ENCODE measurements at places on chromosomes 12 and 14. TPM values are rescaled to one million over a fixed set of nuclear protein-coding genes. Genes with fewer than 3 reads are reported as not detected.

DNA sequence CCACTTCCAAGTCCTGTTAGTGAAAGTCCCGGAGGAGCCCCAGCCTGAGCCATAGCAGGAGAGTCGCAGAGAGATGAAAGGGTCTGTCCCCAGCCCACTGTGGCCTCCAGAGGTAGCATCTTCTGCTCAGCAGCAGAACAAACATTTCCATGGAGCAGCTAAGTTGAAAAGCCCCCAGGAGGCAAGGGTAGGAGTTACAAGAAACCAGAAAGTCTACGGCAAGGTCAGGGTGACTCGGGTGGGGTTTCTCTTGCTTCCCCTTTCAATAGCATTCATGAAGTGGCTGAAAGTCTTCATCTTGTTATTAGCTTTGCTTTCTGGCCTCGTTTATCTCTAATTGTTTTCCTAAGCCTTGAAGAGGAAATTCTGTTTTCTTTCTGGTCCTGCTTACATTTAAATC, 151.2 kb upstream of the DIO3 start:
- H3K36me3 ChIP-seq: no peaks in the 10 kb centered on the region
- H3K4me3 ChIP-seq: no peak overlapping the region
- H3K27ac ChIP-seq: no peak overlapping the region
- H3K4me1 ChIP-seq: peaks cover 17% of the 10 kb centered on the region
- peaks cover 23% of the 10 kb centered on the region for H3K27me3 ChIP-seq

GRCh38 chr12:55681142-55682077, 26.3 kb downstream of the ITGA7 start:
- H3K27ac ChIP-seq: peak overlapping the region; percentile 78
- peaks cover 9% of the 10 kb centered on the region for H3K4me1 ChIP-seq
- peak; percentile 32 for DNase-seq
- H3K4me3 ChIP-seq: peak overlapping the region; percentile 80

DNA sequence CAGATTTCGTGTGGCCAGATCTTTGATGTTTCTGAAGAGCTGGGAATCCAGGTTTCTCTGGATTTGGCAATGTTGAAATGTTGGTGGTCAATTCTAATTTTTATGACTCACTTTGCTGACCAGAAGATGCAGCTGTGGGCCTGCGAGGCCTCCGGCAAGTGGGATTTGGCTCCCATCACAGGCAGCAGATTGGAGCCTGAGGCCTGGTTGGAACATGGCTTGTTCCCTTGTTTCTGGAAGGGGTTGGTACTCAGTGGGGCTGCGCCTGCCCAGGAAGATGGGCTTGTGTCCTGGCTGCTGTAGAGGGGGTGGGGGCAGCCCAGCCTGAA, 23.1 kb downstream of the FBRSL1 start:
- no peak overlapping the region for H3K27ac ChIP-seq
- peaks cover 25% of the 10 kb centered on the region for H3K4me1 ChIP-seq
- H3K4me3 ChIP-seq: no peak overlapping the region
- H3K27me3 ChIP-seq: no peaks in the 10 kb centered on the region
- H3K36me3 ChIP-seq: peaks cover 7% of the 10 kb centered on the region
- no peak for DNase-seq

GRCh38 chr12:75483431-75483830, 2.9 kb downstream of the GLIPR1 start:
- H3K4me1 ChIP-seq: peaks cover 1% of the 10 kb centered on the region
- H3K27me3 ChIP-seq: no peaks in the 10 kb centered on the region
- H3K4me3 ChIP-seq: no peak overlapping the region
- no peak for DNase-seq
- H3K27ac ChIP-seq: no peak overlapping the region

- no peaks in the 10 kb centered on the region for H3K4me1 ChIP-seq
- H3K36me3 ChIP-seq: no peaks in the 10 kb centered on the region
- no peak overlapping the region for H3K27ac ChIP-seq
- H3K27me3 ChIP-seq: no peaks in the 10 kb centered on the region
Observed at GRCh38 chr14:27927519-27927918, 839.1 kb upstream of the FOXG1 start.

- H3K27me3 ChIP-seq: no peaks in the 10 kb centered on the region
- H3K27ac ChIP-seq: peak overlapping the region; percentile 53
- H3K36me3 ChIP-seq: peaks cover 10% of the 10 kb centered on the region
- no peak for DNase-seq
- H3K4me3 ChIP-seq: no peak overlapping the region
Observed at GRCh38 chr12:119868992-119869391, 8.1 kb downstream of the CIT start.

GRCh38 chr14:43898687-43899086, 608.4 kb downstream of the FSCB start:
- H3K36me3 ChIP-seq: no peaks in the 10 kb centered on the region
- peaks cover 34% of the 10 kb centered on the region for H3K4me1 ChIP-seq
- no peak overlapping the region for H3K27ac ChIP-seq
- DNase-seq: no peak

DNA sequence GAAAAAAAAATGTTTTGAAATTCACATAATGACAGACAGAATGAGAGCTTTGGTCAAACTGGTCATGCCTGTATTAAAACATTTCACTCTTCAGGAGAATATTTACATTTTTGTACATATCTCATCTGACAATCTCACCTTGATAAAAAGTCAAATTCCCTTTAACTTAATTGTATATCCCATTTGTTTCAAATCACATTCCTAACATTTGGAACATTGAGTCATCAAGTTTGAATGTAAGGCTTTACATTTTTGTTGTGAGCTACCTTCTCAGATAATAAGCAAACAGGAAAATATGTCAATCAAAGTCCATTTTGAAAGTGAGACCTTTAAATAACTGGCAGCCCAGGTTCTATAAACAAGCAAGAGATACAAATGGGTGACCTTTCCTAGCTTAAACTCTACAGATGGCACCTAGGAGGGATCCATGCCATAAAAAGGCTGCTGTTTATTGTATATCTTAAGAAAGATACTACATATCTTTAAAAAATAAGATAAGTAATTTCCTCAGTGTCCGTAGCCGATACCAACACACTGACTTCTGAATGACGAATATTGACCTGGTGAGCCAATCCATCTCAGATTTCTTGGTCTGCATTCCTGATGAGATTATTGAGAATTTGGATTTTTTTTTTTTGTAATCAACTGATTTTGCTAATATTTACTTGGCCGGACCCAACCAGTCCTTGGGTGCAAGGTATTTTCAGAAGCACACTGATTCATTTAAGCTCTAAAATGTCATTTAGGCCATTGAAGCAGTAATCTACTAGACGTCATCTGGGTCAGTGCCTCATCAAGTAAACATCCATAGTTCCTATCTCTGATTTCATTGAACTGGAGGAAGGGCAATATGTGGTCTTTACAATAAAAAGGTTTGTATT, 259.6 kb downstream of the BTG1 start:
- H3K27me3 ChIP-seq: no peaks in the 10 kb centered on the region
- H3K27ac ChIP-seq: peak overlapping the region; percentile 49
- no peaks in the 10 kb centered on the region for H3K36me3 ChIP-seq
- DNase-seq: no peak
- peaks cover 22% of the 10 kb centered on the region for H3K4me1 ChIP-seq

DNA sequence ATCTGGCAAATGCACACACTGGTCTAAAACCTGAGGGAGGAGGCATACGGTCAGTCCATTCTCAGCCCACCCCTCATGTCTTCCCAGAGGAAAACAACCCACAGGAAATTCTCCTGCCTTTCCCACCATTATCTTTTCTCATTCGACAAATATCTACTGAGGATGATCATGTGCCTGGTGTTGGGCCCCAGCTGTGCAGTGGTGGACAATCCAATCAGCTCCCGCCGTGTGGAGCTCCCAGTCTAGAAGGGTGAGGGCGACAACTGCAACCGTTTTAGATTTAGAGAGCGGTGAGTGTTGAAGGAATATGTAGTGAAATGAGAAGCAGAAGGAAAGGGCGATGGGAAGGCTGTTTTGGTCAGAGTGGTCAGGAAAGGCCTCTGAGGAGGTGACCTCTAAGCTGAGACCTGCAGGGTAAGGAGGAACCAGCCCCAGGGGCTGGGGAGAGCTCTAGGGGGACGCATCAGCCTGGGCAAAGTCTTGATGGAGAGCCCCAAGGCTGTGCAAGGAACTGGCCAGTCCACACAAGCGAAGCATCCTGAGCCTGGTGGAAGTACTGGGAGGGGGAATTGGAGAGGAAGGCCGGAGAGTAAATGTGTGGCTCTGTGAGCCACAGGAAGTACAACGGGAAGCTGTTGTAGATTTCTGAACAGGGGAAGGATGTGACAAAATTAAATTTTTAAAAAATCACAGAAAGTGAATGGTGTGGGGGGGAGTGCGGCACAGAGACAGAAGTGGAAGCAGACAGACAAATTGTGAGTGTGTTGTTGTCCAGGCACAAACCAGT, 192.8 kb downstream of the NTF3 start:
- no peak for DNase-seq
- no peaks in the 10 kb centered on the region for H3K36me3 ChIP-seq
- no peak overlapping the region for H3K4me3 ChIP-seq

DNA sequence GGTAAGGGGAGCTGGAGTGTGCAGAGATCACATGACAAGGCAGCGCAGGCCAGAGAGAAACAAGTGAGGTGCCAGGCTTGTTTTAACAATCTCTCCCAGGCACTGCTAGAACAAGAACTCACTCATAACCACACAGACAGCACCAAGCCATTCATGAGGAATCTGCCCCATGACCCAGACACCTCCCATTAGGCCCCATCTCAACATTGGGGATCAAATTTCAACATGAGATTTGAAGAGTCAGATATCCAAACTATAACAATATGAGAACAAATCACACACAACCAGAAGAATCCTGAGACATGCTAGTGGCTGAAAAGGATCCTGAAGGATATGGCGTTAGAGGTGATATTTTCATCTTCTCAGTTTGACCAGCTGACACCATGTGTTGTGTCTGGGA, 21.9 kb downstream of the OR6J1 start:
- no peak overlapping the region for H3K27ac ChIP-seq
- H3K4me3 ChIP-seq: no peak overlapping the region
- no peaks in the 10 kb centered on the region for H3K27me3 ChIP-seq
- H3K36me3 ChIP-seq: peaks cover 3% of the 10 kb centered on the region
- no peaks in the 10 kb centered on the region for H3K4me1 ChIP-seq
- DNase-seq: no peak

GRCh38 chr12:104154286-104154685, 16.3 kb upstream of the NFYB start:
- H3K4me3 ChIP-seq: no peak overlapping the region
- no peaks in the 10 kb centered on the region for H3K36me3 ChIP-seq
- DNase-seq: no peak
- H3K27ac ChIP-seq: no peak overlapping the region
- H3K4me1 ChIP-seq: no peaks in the 10 kb centered on the region

DNA sequence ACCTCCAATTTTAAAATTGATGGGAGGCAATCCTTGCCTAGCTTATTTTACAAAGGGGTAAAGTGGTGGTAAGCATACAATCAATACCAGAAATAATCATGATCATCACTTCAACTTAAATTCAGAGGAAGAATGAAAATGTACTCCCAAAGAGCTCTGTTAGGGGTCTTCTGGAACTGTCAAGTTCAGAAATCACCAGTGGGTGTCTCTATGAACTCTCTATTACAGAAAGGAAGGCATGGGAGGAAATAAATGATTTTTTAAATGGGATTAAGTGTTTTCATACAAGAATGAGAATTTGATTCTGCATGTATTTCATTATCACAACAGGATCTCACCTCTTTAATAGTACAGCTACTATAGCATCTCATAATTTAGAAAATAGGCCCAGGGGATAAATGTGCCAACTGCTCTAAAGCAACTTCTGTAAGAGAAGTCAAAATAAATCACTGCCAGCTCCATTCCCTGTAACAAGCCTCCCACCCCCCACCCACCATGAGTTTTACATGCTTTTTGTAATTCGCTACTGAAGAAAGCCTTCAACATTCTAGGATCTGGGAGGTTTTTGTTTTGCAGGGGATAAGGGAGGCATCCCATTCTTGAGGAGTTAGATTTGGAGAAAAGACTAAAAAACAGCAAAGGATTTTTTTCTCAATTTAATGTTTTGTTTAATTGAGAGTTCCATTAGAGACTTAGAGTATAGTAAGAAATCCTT, 9.7 kb downstream of the DCP1B start:
- peaks cover 15% of the 10 kb centered on the region for H3K4me1 ChIP-seq
- DNase-seq: no peak
- no peaks in the 10 kb centered on the region for H3K27me3 ChIP-seq
- H3K27ac ChIP-seq: no peak overlapping the region
- H3K4me3 ChIP-seq: no peak overlapping the region

DNA sequence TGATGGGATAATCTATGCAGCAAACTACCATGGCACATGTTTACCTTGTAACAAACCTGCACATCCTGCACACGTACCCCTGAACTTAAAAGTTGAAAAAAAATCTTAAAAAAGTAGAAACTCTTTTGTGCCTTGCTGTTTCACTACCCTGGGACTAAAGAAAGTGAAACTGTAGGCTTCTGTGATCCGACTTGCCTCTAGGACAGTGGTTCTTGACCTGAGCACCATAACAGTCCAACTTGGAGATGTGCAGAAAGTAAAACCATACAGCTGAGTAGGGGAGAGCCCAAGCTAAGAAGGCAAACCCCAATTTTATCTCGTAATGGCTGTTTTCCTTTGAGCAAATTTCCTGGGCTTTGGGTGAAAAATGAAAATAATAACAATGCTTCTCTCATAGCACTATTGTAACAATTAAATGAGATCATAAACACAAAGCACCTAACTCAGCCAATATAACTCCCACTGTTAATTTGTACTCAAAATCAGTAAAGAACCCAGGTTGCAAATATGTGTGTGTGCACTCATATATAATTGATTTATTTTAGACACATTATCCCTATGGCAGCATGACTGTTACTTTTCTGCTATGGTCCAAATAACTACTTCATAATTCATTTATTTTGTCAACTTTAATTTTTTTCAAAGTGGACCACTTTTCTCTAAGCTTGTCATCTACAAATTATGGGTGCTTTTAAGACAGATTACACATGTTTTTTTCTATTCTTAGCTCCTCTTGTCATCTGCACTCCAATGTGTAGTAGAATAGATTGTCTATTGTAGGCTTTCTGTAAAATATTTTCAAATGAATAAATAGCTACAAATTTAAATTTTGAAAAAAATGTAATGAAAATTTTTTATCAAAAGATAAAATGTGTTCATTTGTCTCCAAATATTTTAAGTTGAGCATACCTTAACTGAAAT, 334.9 kb downstream of the BTG1 start:
- no peak overlapping the region for H3K4me3 ChIP-seq
- H3K27me3 ChIP-seq: no peaks in the 10 kb centered on the region
- H3K4me1 ChIP-seq: peaks cover 2% of the 10 kb centered on the region
- H3K36me3 ChIP-seq: peaks cover 11% of the 10 kb centered on the region
- DNase-seq: no peak

DNA sequence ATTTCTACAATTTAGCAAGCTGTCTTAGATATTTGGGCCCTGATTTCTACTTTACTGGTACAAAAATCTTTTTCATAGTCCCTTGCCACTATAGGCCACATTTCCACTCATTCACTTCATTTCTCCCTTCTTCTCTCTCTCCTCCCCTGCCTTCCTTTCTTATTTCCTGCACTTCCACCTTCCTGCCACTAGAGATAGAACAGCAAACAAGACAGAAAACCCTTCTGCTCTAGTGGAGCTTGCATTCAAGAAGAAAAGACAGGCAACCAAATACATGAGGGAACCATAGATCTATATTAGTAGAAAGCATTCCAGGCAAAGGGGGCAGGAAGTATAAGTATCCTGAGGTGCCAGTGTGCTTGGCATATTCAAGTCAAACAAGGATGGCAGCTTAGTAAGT, 623.5 kb downstream of the FLRT2 start:
- DNase-seq: no peak
- no peaks in the 10 kb centered on the region for H3K27me3 ChIP-seq
- H3K4me3 ChIP-seq: no peak overlapping the region

Gene SYNE2
- 108 TPM for total RNA-seq

Gene GNB3
- total RNA-seq: 7.0 TPM

Gene EXOC3L4
- 28.4 TPM for total RNA-seq

Gene EAPP
- 36.2 TPM for total RNA-seq

Gene KTN1
- total RNA-seq: 155 TPM

Gene ANG
- 8.0 TPM for total RNA-seq
